Lower lobe of right lung (tissue), 2 donors: ENCODE measurements at places on chromosomes 16 and 17. TPM values are rescaled to one million over a fixed set of nuclear protein-coding genes. Genes with fewer than 3 reads are reported as not detected.
A peak's percentile ranks its signal among the peaks of the same experiment; 100 is the strongest.

DNA sequence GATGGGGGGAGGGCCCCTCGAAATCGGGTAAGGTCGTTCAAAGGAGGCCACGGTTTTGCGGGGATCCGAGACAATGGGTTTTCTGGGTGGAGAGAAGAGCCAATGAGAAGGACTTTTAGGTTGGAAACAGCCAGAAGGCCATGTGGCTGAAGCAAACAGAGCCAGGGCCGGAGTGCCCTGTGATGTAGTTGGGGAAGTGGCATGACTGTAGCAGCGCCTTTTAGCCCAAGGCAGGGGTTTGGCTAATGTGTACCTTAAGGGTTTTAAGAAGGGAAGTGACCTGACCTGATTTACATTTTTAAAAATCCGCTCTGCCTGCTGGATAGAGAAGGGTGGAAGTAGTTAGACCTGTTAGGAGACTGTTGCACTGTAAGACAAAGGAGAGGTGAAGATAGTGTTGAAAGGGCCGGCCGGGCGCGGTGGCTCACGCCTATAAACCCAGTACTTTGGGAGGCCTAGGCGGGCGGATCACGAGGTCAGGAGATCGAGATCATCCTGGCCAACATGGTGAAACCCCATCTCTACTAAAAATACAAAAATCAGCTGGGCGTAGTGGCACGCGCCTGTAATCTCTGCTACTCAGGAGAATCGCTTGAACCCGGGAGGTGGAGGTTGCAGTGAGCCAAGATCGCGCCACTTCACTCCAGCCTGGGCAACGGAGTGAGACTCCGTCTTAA is 1.0 kb downstream of the LYRM1 start:
- H3K27ac ChIP-seq, result peak overlapping the region; percentile 98
- peak; percentile 80 for DNase-seq
- H3K36me3 ChIP-seq, result peaks cover 7% of the 10 kb centered on the region
- H3K27me3 ChIP-seq, result no peaks in the 10 kb centered on the region
- peak overlapping the region; percentile 86 for H3K4me3 ChIP-seq
- peaks cover 79% of the 10 kb centered on the region for H3K4me1 ChIP-seq

- H3K36me3 ChIP-seq, result no peaks in the 10 kb centered on the region
- DNase-seq, result no peak
- peaks cover 14% of the 10 kb centered on the region for H3K4me1 ChIP-seq
- H3K27me3 ChIP-seq, result no peaks in the 10 kb centered on the region
- H3K4me3 ChIP-seq, result no peak overlapping the region
- no peak overlapping the region for H3K27ac ChIP-seq
Observed at GRCh38 chr17:74729368-74729767, 7.7 kb upstream of the RAB37 start.

Gene CCL3
- 8.5 TPM for total RNA-seq

GRCh38 chr17:28124962-28125361 is 82.5 kb downstream of the NLK start:
- no peaks in the 10 kb centered on the region for H3K27me3 ChIP-seq
- no peak overlapping the region for H3K27ac ChIP-seq
- H3K4me3 ChIP-seq, result no peak overlapping the region
- no peaks in the 10 kb centered on the region for H3K4me1 ChIP-seq
- peaks cover 7% of the 10 kb centered on the region for H3K36me3 ChIP-seq
- no peak for DNase-seq

GRCh38 chr16:21263640-21264570 is 14.2 kb downstream of the CRYM start:
- DNase-seq, result no peak
- no peak overlapping the region for H3K27ac ChIP-seq
- H3K27me3 ChIP-seq, result no peaks in the 10 kb centered on the region
- no peak overlapping the region for H3K4me3 ChIP-seq
- no peaks in the 10 kb centered on the region for H3K36me3 ChIP-seq

DNA sequence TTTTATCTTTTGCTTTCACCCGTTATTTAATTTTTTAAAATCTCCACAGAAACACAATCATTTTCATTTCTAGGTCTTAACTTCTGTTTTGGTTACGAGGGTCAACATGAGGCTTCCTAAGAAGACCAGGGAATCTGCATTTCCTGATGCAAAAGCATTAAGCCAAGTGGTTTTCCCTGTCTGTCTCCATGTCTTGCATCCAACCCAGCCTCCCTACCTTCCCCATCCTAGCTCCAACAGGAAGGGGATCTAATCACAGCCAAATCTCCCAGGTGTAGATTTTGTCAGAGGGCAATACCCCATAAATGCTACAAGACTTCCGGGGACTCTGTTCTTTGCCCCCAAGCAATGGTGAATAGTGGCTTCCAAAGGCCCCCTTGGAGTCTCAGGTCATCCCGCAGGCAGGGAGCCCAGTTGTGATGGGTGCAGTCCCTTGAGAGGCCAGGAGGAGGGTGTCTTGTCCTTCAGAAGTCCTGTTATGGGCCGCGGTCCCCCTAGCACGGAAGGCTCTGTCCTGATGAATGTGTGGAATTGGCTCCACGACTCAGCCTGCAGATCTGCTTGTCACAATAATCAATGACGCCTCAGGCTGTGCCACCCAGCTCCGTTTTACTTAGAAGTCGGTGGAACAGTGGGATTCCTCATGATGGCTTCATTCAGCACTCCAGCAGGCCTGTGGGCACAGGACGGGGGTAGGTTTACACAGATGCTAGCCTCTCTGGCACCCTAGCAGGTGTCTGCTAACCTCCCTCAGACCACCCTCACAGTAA is 141.1 kb downstream of the RGS9 start:
- no peak overlapping the region for H3K27ac ChIP-seq
- peak; percentile 50 for DNase-seq
- H3K4me1 ChIP-seq, result peaks cover 13% of the 10 kb centered on the region
- H3K36me3 ChIP-seq, result no peaks in the 10 kb centered on the region
- peak overlapping the region; percentile 4 for H3K4me3 ChIP-seq
- no peaks in the 10 kb centered on the region for H3K27me3 ChIP-seq

- peak overlapping the region; percentile 88 for H3K27ac ChIP-seq
- H3K36me3 ChIP-seq, result no peaks in the 10 kb centered on the region
- H3K4me1 ChIP-seq, result peaks cover 44% of the 10 kb centered on the region
- DNase-seq, result peak; percentile 76
- no peaks in the 10 kb centered on the region for H3K27me3 ChIP-seq
- peak overlapping the region; percentile 97 for H3K4me3 ChIP-seq
Observed at GRCh38 chr16:46688101-46688653, 801 bp downstream of the VPS35 start.

Gene CDH5
- total RNA-seq, result 128 TPM

- H3K4me3 ChIP-seq, result peak overlapping the region; percentile 63
- no peaks in the 10 kb centered on the region for H3K27me3 ChIP-seq
- H3K4me1 ChIP-seq, result peaks cover 57% of the 10 kb centered on the region
- DNase-seq, result peak; percentile 89
- H3K27ac ChIP-seq, result peak overlapping the region; percentile 77
Observed at GRCh38 chr17:29591737-29592608, 959 bp upstream of the ANKRD13B start.

Gene EME1
- 1.8 TPM for total RNA-seq

Gene NPW
- not detected for total RNA-seq

Gene ABCC11
- total RNA-seq, result not detected

Gene GGT6
- total RNA-seq, result 3.7 TPM

Gene APOH
- total RNA-seq, result 17.1 TPM

DNA sequence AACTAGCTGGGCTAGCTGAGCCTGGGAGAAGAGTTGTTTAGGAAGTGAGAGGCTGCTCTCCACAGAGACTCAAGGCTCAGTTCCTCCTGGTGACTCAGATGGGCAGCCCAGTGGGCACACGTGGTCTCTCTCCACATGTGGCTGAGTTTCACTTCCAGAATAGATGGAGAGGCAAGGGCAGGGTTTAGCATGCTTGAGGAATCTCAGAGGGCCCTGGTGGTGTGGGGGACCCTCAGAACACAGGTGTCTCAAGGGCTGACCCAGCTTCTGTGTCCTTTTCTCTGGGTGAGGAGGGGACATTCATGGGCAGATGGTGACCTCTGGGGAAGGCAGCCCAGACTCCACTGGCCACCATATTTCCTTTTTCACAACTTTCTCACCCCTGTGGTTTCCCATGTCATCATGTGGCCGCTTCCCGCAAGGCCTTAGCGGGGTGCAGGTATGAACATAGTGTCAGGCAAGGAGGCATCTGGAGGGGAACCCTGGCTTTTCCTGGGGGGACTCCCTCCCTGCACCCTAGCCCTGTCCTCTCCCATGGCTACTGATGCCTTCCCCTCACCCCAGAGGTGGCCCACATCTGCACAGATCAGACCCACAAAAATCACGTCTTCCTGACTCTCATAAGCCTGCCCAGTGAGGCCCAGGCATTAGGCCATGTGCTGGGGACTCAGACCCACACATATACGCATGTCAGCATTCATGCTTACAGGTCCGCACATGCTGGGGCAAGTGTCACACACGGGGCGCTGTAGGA is 3.3 kb downstream of the GRN start:
- peak overlapping the region; percentile 2 for H3K4me3 ChIP-seq
- no peak overlapping the region for H3K27ac ChIP-seq
- peaks cover 46% of the 10 kb centered on the region for H3K36me3 ChIP-seq
- no peaks in the 10 kb centered on the region for H3K27me3 ChIP-seq

- peak overlapping the region; percentile 96 for H3K27ac ChIP-seq
- peak; percentile 54 for DNase-seq
- no peak overlapping the region for H3K4me3 ChIP-seq
- no peaks in the 10 kb centered on the region for H3K27me3 ChIP-seq
Observed at GRCh38 chr17:40327735-40328385, 18.9 kb downstream of the RARA start.

Gene CA7
- not detected for total RNA-seq

DNA sequence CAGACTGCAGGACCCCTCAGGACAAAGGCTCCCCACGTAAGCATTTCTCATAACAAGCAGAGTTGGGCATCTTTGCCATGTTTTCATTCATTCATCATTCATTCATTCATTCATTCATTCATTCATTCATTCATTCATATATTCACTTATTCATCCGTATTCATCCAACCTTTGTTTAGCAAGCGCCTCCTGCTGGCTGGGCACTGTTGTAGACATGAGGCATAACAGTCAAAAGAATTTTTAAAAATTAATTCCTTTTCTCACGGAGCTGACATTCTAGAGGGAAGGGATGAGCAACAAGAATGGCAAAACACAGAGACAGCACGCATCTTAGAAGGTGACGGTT is 351.7 kb upstream of the TNRC6C start:
- no peaks in the 10 kb centered on the region for H3K27me3 ChIP-seq
- H3K27ac ChIP-seq, result no peak overlapping the region
- H3K4me3 ChIP-seq, result no peak overlapping the region
- no peak for DNase-seq

GRCh38 chr17:49600949-49601348 is 25.3 kb downstream of the NXPH3 start:
- H3K36me3 ChIP-seq, result peaks cover 98% of the 10 kb centered on the region
- no peaks in the 10 kb centered on the region for H3K27me3 ChIP-seq
- H3K27ac ChIP-seq, result no peak overlapping the region
- H3K4me3 ChIP-seq, result no peak overlapping the region
- DNase-seq, result no peak
- H3K4me1 ChIP-seq, result peaks cover 34% of the 10 kb centered on the region

DNA sequence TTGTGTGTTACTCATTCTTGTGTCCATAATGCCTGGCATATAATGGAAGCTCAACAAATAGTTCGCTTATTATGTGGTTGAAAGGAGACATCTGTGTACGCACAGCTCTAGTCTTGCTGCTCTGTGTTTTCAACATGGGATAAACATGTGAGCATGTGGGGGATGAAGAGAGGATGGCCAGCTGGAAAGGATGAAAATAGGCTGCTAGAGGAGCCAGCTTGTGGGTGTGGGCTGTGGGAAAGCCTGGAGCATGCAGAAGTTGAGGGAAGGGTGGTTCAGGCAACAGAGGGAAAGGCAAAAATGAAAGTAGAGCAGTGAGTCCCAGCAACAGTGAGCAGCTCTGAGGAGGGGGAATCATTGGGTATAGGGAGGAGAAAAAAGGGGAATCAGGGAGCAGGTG is 324.6 kb upstream of the CDH11 start:
- no peak for DNase-seq
- H3K27me3 ChIP-seq, result no peaks in the 10 kb centered on the region
- no peaks in the 10 kb centered on the region for H3K4me1 ChIP-seq
- no peak overlapping the region for H3K27ac ChIP-seq
- H3K4me3 ChIP-seq, result no peak overlapping the region

DNA sequence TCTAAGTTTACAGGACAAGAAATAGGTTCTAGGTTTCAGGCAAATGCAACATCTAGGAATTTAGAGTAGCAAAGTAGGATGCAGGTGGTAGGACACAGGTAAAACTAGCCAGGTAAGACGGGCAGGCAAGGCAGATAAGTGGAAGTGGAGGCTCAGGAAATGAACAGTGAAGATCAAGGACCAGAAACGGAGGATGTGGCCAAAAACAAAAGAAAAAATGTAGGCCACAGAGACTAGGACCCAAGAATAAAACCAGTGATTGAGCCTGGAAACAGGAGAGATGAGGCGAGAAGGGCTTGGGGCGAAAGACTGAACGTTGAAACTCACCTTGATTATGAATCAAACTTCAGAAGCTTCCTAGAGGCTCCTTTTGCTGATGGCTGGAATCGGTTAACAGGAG is 24.0 kb downstream of the CPSF4L start:
- DNase-seq, result no peak
- no peak overlapping the region for H3K27ac ChIP-seq
- H3K27me3 ChIP-seq, result no peaks in the 10 kb centered on the region
- H3K4me3 ChIP-seq, result no peak overlapping the region

GRCh38 chr16:48299471-48299870 is 52.1 kb upstream of the ABCC11 start:
- peaks cover 80% of the 10 kb centered on the region for H3K36me3 ChIP-seq
- no peak for DNase-seq

Gene CDRT15L2
- not detected for total RNA-seq

Gene OR3A3
- not detected for total RNA-seq

GRCh38 chr17:13953841-13954240 is 115.5 kb upstream of the COX10 start:
- no peak overlapping the region for H3K27ac ChIP-seq
- H3K36me3 ChIP-seq, result no peaks in the 10 kb centered on the region
- DNase-seq, result no peak
- no peaks in the 10 kb centered on the region for H3K4me1 ChIP-seq
- H3K4me3 ChIP-seq, result no peak overlapping the region
- no peaks in the 10 kb centered on the region for H3K27me3 ChIP-seq

- no peaks in the 10 kb centered on the region for H3K4me1 ChIP-seq
- no peak overlapping the region for H3K27ac ChIP-seq
- H3K36me3 ChIP-seq, result no peaks in the 10 kb centered on the region
- DNase-seq, result no peak
Observed at GRCh38 chr16:75471723-75472633, 7.5 kb upstream of the TMEM170A start.

DNA sequence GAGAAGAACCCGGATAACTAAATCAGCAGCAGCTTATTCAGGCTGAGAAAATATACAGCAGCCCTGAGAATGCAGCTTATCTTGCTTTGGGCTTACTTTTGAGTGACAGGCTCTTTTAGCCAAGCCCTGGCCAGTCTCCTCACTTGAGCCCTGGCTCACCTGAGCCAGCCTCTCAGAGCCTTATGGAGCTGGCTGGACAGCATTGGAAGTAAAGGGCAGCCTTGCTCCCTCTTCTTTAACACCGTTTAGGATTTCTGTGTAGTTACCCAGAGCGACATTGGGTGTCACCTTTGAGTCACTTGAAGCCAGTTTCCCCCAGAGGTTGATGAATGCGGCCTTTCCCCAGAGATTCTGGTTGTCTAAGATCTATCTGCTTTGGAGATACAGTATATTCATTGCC is 7.7 kb upstream of the NPIPB2 start:
- H3K27me3 ChIP-seq, result no peaks in the 10 kb centered on the region
- H3K4me1 ChIP-seq, result no peaks in the 10 kb centered on the region
- H3K27ac ChIP-seq, result no peak overlapping the region
- H3K4me3 ChIP-seq, result no peak overlapping the region

- no peaks in the 10 kb centered on the region for H3K36me3 ChIP-seq
- H3K27me3 ChIP-seq, result peaks cover 5% of the 10 kb centered on the region
- H3K27ac ChIP-seq, result peak overlapping the region; percentile 71
Observed at GRCh38 chr16:85202631-85203461, 90.6 kb upstream of the CIBAR2 start.

GRCh38 chr17:38725066-38725465 is 5.1 kb upstream of the CISD3 start:
- H3K27ac ChIP-seq, result no peak overlapping the region
- no peak overlapping the region for H3K4me3 ChIP-seq
- no peaks in the 10 kb centered on the region for H3K27me3 ChIP-seq
